ENCODE measurements at places on chromosomes 4 and X.

- no peak for DNase-seq
Measured at GRCh38 chr4:123200051-123200940, 196.3 kb upstream of the SPRY1 start.

DNA sequence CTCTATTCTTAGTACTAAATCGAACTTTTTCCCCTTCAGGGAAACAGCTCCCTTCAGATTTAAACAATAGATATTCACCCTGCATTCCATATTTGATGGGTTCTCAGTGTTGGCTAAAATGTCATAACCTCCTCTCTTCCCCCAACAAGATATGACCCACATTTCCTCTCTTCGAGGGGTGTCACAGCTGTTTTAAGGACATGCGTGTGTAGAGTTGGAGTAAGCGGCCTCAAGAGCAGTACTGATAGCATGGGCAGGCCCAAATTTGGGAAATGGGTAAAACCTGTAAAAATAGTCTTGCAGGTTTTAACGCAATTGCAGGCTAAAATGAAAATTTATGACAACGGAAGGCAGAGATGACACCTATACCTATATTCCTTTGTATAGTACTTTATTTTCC is 28.7 kb downstream of the SAT1 start:
- no peak for DNase-seq

DNA sequence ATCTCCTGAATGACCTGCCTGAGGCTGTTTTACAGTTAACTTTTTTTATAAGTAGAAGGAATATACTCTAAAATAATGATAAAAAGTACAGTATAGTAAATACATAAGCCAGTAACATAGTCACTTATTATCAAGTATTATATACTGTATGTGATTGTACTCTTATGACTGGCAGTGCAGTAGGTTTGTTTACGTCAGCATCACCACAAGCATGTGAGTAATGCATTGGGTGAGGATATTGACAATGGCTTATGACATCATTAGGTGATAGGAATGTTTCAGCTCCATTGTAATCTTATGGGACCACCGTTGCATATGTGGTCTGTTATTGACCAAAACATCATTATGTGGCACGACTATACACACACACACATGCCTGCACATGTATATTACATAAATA is 20.5 kb downstream of the NUDT9 start:
- peak; percentile 50 for DNase-seq

DNA sequence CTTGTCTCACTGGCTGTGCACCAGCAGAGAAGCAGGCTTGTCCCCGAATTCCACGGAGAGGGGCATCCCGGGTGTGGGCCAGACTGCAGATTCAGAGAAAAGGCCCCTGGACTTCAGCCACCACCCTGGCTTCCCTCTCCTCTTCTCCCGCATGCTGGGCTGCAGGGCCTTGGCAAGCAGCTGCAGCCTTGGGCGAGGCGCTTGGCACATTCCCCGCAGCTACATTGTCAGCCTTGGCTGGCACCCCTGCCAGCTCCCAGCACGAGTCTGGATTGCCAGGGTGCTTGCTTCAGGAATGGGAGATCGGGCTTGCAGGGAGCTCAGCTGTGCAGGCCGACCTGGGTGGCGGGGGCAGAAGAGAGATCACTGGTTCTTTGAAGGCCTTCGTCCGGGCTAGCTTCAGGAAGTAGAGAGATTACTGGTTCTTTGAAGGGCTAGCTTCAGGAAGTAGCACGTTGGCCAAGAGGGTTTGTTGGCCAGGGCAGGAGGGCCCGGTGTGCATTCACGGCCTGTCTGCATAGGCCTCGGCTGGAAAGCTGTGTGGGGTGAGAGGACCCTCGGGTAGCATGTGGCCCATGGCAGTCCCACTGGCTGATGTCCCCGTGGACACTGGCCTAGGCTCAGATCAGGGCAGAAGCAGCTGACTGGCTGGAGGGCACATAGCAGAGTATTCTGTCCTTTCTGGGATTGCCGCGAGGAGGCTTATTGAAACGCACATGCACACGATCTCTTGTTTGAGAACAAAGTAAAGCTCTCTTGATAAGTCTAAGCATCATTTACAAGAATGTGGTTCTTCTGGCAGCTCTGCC is 2.7 kb downstream of the ABCD1 start:
- no peak for DNase-seq
